NCI-H2227 treated with DMSO at 0.1 percent for 48 hours (cell line): ENCODE measurements at places on chromosomes 1 and 21.

- DNase-seq: no peak
These were observed 9.4 kb downstream of the UBASH3A start for GRCh38 chr21:42413093-42413492.

DNA sequence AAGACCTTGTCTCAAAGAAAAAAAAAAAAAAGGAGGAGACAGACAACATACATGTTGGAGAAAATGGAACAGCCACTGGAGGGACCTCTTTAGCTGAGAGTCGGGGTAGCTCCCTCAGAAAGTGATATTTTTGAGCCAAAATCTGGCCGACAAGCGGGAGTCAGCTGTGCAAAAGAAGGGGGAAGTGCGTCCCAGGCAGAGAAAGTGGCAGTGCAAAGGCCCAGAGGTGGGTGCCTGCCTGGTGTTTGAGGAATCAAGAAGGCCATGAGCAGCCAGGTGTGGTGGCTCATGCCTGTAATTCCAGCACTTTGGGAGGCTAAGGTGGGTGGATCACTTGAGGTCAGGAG lies 6.1 kb upstream of the CROCC start:
- DNase-seq: no peak

DNA sequence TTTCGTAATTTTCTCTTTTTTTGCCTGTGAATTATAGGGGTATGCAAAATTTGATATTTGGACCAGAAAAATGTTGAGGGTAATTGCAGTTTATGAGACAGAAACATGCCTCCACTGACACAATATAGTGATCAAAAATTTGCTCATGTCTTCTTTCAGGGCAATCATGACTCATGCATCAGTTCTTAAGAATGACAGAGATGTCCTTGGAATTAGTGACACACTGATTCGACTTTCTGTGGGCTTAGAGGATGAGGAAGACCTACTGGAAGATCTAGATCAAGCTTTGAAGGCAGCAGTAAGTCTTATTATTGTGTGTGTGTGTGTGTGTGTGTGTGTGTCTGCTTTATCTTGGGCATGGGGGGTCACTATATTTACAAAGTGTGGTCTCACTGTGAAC lies 27.5 kb downstream of the CTH start:
- no peak for DNase-seq

- peak; percentile 53 for DNase-seq
These were observed 264.4 kb downstream of the PTPRC start for GRCh38 chr1:198903203-198903602.

GRCh38 chr1:110542725-110543124 lies 23.8 kb upstream of the KCNA10 start:
- DNase-seq: no peak

GRCh38 chr1:78240191-78240590 lies 194.4 kb downstream of the GIPC2 start:
- no peak for DNase-seq

DNA sequence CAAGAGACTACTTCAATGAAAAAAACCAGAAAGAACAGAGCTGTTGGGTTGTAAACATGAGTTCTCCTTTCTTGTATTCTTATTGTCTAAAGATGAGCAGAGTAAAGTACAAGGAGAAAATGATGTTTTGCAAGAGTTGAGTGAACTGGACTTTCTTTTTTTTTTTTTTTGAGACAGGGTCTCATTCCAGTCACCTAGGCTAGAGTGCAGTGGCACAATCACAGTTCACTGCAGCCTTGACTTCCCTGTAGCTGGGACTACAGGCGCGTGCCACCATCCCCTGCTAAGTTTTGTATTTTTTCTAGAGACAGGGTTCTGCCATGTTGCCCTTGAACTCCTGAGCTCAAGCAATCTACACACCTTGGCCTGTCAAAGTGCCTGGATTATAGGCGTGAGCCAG lies 7.1 kb upstream of the IVNS1ABP start:
- no peak for DNase-seq

DNA sequence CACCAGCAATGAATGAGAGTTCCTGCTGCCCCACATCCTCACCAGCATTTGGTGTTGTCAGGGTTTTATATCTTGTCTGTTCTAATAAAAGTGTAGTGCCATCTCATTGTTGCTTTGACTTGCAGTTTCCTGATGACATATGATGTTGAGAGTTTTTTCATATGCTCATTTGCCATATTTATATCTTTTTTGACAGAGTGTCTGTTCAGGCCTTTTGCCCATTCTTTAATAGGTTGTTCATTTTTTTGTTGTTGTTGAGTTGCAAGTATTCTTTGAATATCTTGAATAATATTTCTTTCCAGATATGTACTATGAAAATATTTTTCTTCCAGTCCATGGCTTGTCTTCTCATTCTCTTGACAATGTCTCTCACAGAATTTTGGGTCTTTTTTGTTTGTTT lies 111.7 kb upstream of the KCNJ15 start:
- DNase-seq: no peak

DNA sequence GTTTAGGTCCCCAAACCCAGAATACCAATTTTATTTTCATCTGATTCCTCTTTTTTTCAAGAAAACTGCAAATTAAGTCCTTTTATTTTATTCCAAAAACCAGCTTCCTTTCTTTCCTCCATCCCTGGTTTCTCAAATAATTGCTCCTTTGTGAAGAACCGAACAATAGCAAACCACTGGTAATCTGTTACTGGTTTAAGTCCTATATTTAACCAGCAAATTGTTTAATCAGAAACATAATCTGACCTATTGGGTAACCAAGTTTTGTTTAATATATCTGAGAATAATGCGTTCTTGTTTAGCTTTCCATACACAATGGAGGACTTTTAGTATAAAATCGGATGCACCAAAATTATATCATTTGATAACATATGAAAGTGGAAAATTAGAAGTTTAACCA lies 13.2 kb upstream of the DDR2 start:
- no peak for DNase-seq

DNA sequence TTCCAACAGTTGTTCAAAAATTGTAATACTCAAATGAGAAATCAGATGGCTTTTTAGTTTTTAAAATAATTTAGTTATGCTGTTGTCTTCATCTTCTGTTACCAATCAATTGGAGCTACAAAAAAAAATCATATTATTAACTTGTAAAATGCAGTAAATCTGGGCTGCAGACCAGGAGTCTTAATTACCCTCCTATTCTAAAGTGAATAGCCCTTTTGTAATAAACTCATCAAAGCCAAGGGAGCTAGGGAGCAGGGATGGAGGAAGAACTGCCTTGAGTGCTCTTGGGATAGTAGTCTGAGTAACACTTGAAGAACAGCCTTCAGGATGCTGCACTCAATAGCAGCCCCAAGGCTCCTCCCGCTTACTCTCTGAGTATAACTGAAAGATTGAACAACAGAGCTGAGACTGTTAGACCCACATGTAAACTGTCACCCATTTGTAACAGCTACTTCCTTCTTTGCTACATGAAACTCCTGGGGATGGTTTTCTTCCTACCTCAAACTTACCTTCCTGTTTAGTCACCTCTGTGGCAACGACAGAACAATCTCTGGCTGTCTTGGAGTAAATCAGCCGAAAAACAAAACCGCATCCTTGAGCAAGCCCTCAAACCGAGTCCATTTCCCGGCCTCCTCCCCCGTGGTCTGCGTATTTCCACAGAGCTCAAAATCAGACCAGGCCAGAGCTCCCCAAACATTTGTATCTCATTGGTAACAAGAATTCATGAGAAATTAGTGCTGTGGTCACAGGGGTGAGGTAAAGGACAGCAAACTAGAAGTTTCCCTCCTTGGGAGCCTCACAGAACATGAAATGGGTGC lies 55.9 kb downstream of the CD58 start:
- no peak for DNase-seq

GRCh38 chr1:159090286-159091179 lies 14.0 kb upstream of the AIM2 start:
- no peak for DNase-seq

GRCh38 chr1:229447809-229448252 lies 13.9 kb upstream of the ACTA1 start:
- no peak for DNase-seq

DNA sequence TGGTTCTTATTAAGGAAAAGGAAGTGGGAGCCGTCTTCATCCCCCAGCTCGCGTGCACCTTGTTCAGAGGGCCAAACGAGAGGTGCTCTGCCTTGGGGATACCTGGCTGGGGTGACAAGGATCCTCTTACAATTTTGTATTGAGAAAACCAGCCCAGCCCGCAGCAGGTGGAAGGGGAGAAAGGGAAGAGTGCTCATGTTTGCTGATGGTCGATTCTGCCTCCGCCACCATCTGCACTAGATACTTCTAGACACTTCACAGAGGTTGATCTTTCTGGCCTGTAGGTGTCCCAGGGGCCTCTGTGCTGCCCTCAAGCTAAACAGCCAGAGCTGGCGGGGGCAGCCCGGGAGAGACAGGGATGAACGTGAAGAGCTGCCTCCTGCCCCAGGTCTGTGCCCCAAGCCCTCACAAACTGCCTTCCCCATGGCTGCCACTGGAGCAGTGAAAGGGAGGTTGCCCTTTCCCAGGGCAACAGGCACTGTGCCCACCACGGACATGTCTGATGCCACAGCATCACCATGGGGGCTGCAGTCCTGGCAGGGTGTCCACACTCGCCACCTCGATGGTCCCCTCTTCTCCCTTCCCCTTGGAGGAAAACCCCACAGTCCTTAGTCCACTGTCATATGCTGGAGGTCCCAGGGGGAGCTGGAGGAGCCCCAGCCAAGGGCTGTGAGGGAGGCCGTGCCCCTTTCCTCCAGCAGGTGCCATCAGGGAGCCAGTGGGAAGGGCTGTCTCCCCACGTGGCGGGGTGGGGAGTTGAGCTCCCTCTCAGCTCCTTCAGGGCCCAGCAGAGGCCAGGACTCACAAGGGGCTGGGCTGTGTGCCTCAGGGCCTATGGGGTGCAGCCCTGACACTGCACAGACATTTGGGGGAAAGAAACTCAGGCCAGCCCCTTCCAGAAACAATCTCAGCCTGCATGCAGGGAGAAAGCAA lies 8.1 kb downstream of the ADPRS start:
- DNase-seq: no peak

- DNase-seq: no peak
These were observed 215.8 kb upstream of the PBX1 start for GRCh38 chr1:164343189-164343588.

- DNase-seq: no peak
These were observed 5.9 kb downstream of the FNDC10 start for GRCh38 chr1:1593834-1594601.

DNA sequence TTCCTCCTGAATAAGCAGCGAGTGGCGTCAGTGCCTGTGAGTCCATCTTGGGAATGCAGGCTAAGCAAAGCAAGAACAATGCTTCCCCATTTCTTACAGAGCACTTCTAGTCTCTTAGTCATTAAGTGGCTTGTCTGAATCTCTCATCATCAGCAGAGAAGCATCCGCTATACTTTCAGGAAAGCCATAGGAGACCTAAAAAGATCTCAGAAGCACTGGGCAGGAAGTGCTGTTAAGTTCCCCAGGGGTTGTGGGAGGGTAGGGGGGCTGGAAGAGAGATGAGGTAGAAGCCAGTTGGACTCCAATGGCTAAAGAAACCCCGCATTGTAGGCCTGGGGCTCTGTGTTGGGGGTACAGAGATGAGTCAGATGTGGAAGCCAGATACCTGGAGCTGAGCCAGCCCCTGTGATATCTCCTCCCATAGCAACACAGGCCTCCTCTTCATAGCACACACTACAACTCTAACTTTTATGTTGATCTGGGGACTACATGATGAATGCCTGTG lies 44.9 kb downstream of the SYT6 start:
- DNase-seq: no peak

GRCh38 chr1:79293611-79294010 lies 287.1 kb upstream of the ADGRL4 start:
- DNase-seq: no peak
